ENCODE measurements at places on chromosomes 4 and X.

GRCh38 chrX:123361371-123361770 lies 177.3 kb downstream of the GRIA3 start:
- DNase-seq = no peak

GRCh38 chr4:74930162-74930561 lies 2.8 kb upstream of the PARM1 start:
- DNase-seq = no peak

- DNase-seq = no peak
Observed at GRCh38 chr4:106329041-106329618, 12.8 kb downstream of the AIMP1 start.

- no peak for DNase-seq
Observed at GRCh38 chr4:148112231-148112982, 329.8 kb downstream of the NR3C2 start.

DNA sequence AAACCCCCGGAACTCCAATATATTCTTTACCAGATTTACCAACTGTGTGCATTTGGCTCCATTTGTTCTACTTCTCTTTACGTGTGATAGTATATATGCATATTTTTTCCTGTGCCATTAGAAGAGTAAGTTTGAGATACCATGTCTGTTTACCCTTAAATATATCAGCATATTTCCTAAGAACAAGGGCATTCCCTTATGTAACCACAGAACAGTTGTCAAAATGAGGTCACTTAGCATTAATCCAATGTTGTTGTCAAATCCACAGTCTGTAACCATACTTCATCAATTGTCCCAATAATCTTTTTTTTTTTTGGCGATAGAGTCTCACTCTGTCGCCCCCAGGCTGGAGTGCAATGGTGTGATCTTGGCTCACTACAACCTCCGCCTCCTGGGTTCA lies 55.2 kb downstream of the TBC1D14 start:
- DNase-seq = no peak

DNA sequence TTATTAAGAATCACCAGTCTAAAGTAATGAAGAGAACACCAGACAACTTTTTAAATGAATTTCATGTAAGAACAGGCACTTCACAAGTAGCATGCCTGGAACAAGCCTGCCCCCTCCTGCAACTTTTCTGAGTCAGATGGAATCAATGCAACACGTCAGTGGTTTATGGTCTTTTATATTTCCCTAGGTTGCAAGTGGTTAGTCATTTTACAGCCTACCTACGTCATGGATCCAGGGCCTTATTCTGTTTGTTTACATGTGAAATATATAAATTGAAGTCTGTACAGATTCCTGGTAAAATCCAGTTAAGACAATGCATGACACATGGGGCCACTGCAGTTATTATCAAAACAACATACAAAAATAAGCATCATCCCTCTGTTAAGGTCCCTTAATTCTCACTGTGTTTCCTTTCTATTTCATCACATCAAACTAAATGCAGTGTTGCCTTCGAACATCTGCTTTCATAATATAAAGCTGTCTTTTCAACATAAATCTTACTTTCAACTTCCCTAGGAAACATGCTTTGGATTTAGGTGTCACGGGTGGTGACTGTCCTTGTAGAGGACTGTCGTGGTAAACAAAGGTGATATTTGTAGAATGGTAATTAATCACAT lies 309.3 kb downstream of the FRMPD4 start:
- DNase-seq = no peak

DNA sequence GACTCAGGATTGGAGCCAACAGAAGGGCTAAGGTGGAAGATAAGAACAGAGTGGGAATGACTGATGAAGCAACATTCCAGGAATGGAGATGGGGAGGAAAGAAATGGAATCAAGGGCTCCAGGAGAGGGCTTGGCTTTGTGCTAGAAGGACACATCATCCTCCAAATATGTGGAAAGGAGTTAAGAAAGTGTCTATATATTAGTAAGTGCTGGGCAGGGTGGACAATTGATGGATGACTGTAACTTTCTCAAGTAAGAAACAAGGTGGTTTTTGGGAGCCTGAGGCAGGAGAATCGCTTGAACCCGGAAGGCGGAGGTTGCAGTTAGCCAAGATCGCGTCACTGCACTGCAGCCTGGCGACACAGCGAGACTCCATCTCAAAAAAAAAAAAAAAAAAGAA lies 71.6 kb upstream of the NFKB1 start:
- DNase-seq = no peak

DNA sequence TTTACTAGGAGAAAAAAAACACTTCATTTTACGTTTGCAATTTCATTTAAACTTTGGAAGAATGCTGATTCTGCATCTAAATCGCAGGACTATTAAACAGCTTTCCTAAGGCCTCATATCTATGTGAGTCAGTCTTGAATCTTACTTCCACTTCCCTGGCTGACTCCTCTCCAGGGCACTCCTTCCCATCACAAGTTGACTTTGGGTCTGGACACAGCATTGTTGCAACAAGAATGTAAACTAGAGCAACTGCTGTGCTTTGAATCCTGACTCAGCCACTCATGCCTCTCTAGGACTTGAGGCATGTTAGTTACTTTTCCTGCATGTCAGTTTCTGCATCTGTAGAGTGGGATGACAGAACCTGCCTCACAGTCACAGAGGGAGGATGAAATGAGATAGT lies 413.8 kb downstream of the FAT4 start:
- DNase-seq = no peak

- no peak for DNase-seq
Observed at GRCh38 chrX:46912098-46912602, at the start of gene JADE3. JADE3 (plus strand) TSS chrX:46912421; CDS start chrX:46984895, 72,474 bp downstream.

DNA sequence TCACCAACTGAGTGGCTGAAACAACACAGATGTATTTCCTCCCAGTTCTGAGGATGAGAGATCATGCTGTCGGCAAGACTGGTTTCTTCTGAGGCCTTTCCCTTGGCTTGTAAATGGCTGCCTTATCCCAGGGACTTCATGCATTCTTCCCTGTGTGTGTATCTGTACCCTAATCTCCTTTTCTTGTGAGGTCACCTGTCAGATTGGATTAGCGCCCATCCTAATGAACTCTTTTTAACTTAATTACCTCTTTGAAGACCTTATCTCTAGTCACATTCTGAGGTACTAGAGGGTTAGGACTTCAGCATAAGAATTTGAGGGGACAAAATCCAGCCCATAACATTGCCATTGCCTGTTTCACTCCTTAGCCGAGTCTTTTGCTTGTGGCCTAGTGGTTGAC lies 59.5 kb upstream of the TMEM150C start:
- DNase-seq = no peak

GRCh38 chr4:24809376-24809775 lies 14.0 kb downstream of the SOD3 start:
- no peak for DNase-seq

GRCh38 chr4:72432975-72433374 lies 136.0 kb downstream of the ADAMTS3 start:
- DNase-seq = no peak

DNA sequence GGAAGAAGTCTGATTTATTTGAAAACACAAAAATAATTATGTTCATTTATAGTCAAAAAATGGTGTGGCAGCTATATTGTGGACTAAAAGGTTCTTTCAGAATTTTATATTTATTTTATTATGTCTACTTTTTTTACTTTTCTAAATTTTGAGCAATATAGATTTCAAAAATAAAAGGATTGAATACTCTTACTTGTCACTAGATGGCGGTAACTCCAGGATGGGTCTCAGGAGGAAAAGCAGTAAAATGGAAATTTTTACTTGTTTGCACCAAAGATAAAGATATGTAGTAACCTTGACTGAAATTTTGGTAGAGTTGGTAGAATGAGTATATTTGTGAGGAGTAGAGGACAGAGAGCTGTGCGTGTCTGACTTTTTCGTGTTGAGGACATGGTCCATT lies 14.5 kb upstream of the DACH2 start:
- DNase-seq = no peak

DNA sequence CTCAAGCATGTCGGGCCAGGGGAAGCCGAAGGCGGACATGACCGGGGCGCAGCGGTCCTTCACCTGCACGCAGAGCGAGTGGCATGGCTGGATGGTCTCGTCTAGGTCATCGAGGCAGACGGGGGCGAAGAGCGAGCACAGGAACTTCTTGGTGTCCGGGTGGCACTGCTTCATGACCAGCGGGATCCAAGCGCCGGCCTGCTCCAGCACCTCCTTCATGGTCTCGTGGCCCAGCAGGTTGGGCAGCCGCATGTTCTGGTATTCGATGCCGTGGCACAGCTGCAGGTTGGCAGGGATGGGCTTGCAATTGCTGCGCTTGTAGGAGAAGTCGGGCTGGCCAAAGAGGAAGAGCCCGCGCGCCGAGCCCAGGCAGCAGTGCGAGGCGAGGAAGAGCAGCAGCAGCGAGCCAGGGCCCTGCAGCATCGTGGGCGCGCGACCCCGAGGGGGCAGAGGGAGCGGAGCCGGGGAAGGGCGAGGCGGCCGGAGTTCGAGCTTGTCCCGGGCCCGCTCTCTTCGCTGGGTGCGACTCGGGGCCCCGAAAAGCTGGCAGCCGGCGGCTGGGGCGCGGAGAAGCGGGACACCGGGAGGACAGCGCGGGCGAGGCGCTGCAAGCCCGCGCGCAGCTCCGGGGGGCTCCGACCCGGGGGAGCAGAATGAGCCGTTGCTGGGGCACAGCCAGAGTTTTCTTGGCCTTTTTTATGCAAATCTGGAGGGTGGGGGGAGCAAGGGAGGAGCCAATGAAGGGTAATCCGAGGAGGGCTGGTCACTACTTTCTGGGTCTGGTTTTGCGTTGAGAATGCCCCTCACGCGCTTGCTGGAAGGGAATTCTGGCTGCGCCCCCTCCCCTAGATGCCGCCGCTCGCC lies at the start of gene SFRP2:
TSS of gene SFRP2 (minus strand) at position 671 of the 864 bp plus-strand sequence. CDS start at position 423, 248 bp downstream.
- no peak for DNase-seq

GRCh38 chr4:187887906-187888305 lies 107.7 kb upstream of the ZFP42 start:
- no peak for DNase-seq

DNA sequence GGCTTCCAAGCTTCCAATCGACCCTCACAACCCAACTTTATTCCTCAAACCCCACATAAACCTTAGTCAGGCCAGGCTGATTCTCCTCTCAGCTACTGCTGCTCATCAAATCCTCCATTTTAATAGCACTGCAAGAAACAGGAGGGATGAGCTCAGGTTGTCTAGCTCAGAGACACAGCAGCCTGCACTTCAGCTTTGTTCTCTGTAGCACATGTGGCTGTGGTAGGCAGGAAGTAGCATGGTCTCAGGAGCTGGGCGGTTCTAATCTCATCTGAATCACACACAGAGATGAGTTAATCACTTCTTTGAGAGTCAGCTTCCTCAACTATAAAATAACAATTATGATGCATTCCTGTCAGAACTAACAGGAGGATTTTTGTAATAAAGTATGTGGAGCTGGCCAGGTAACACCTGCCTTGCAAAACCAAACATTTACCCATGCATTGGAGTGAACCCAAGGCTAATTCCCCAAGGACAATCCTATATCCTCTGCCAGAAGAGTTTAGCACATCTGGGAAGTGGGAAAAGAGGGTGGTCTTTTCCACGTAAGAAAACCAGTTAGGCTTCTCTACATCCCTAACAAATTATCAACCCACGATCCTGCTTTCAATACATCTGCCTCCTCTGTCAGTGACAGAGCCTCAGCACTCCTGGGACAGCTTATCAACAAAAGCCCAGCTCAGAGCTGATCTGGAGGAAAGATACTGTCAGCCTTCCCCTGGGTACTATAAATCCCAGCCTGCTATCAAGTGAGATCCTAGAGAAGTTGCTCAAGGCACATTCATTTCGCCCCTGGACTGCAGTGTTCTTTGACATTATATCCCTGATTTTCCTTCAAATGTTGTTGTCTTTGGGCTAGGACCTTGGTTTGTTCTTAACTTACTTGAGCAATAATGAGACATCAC lies 32.8 kb downstream of the ELOVL6 start:
- DNase-seq = peak; percentile 35

GRCh38 chrX:45632506-45632905 lies 431.8 kb upstream of the DIPK2B start:
- DNase-seq = no peak

DNA sequence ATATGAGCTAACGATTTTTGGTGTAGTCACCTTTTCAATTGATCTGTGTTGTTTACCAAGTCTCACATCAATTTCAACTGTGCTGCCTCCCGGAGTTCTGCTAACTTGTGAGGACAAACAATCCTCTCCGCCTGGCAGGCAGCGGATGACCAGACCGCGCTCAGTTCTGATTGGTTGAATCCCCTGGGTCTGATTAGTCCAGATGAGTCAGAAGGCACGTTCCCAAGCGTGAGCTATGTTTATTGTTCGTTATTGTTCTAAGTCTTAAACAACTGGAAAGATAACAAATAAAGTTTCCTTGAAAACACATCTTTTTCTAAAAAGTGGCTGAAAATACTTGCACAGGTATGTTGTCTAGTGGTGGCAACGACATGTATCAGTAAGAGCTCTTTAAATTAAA lies 37.9 kb upstream of the TRPC3 start:
- DNase-seq = no peak

GRCh38 chrX:139639253-139639652 lies 68.7 kb downstream of the MCF2 start:
- DNase-seq = no peak

DNA sequence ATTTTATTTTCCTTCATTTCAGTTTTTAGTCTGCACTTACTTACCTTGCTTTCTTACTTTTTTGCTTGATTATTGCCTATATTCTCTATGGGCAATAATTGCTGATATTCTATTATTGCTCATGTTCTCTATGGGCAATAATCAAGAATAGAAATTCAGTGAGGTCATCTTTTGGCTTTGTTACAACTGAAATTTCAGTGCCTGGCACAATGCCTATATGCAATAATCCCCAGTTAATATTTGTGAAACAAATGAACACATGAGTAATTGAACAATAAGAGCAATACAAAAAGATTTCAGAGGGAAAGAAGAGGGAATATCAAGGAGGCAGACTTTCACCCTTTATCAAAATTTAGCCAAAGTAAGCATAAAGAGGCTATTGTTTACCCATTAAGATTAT lies 48.6 kb upstream of the ARSJ start:
- DNase-seq = no peak

- DNase-seq = no peak
Observed at GRCh38 chr4:96912716-96913115, 1072.8 kb downstream of the PDHA2 start.

DNA sequence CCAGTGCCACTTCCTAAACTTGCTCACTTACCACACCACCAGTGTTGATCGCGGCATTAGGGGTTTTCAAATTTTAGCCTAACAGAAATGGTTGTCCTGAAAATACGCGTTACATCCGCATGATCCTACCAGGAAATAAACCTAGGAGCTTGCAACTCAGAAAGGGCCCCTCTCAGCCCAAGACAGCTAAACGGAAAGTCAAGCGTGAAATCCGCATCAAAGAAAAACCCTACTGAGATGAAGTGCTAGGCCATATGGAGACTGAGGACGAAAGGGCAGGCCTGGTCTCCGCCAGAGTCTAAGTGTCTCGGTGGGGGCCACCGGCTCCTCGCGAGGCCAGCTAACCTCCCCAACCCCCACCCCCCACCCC lies 626 bp downstream of the YTHDC1 start:
- DNase-seq = peak; percentile 10

All from stimulated activated CD8-positive, alpha-beta memory T cell treated with anti-CD3 and anti-CD28 coated beads, Interleukin-12 subunit alpha, Interleukin-12 subunit beta, amount 100 ng/mL, for 4 hours (primary cell).